ENCODE measurements at places on chromosomes 5 and 9. TPM values are rescaled to one million over a fixed set of nuclear protein-coding genes. Genes with fewer than 3 reads are reported as not detected.
A peak's percentile ranks its signal among the peaks of the same experiment; 100 is the strongest.

The MYMK gene
- total RNA-seq = not detected

The ANXA2R gene
- total RNA-seq = 1.1 TPM

The OR1N1 gene
- total RNA-seq = not detected

The AIF1L gene
- 0.24 TPM for total RNA-seq

GRCh38 chr5:142346706-142347105 lies 21.9 kb upstream of the SPRY4 start:
- no peak for DNase-seq

GRCh38 chr9:129497813-129498450 lies 123.0 kb downstream of the C9orf50 start:
- DNase-seq = no peak

GRCh38 chr5:10354048-10354872 lies 765 bp downstream of the MARCHF6 start:
- no peak for DNase-seq

DNA sequence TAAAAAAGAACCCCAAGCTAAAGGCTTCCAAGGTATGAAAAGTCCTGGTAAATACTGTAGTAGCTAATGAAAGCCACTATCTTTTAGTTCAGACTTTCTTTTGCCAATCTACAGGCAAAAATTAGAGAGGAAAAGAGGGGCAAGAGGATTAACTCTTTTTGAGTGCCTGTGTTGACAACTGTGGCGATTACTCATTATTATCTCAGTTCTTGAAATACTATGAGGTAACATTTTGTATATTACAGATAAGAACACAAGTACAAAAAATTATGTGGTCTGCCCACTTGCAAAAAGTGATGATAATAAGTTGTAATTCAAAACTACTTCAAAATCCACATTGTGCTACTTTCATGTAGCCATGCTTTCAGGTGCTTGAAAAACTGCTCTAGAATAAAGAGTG lies 144.0 kb downstream of the DTWD2 start:
- no peak for DNase-seq

GRCh38 chr5:9063615-9064245 lies 482.1 kb downstream of the SEMA5A start:
- no peak for DNase-seq

GRCh38 chr5:119055294-119055693 lies 15.6 kb upstream of the DMXL1 start:
- no peak for DNase-seq

- DNase-seq = no peak
Observed at GRCh38 chr9:124664143-124664542, 107.0 kb downstream of the NR6A1 start.

DNA sequence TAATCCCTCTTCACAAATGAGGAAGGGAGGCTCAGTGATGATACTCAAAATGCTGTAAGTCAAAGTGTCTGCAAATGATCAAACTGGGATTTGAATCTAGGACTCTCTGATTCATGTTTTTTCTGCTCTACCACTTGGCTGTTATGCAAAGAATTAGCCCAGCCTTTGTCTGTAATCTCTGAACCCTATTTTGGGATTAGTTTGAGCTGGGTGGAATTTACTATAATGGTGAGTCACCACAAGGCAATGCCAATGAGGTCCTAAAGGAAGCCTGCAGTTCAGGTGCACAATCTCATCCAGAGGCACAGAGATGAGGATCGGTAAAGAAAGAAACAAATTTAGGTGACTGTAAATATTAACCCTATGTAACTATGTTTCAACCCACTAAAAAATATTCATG lies 29.2 kb downstream of the RFK start:
- peak; percentile 43 for DNase-seq

DNA sequence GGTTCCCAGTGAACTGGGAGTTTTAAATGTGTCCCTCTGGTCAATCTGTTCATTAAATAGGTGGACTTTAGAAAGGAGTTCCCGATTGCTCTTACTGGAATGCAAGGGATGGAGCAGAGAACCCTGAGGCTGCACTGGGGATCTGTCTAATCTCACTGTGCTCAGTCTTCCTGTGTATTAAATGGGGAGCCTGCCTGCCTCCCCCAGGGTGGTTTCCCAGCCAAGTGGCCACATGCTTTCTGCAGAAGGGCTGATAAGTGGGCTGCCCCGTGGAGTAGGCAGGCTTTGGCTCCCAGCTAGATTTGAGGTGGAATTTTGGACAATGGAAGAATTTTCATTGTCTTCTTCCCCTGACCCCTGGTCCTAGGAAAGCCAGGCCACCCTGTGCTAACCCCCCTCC lies 14.0 kb upstream of the PHYHD1 start:
- DNase-seq = no peak

All from HFFc6 (cell line).